Fibroblast of villous mesenchyme (primary cell): ENCODE measurements at places on chromosomes 5 and 9.

GRCh38 chr5:122101636-122102285 is 23.7 kb upstream of the LOX start:
- DNase-seq, result peak; percentile 74

DNA sequence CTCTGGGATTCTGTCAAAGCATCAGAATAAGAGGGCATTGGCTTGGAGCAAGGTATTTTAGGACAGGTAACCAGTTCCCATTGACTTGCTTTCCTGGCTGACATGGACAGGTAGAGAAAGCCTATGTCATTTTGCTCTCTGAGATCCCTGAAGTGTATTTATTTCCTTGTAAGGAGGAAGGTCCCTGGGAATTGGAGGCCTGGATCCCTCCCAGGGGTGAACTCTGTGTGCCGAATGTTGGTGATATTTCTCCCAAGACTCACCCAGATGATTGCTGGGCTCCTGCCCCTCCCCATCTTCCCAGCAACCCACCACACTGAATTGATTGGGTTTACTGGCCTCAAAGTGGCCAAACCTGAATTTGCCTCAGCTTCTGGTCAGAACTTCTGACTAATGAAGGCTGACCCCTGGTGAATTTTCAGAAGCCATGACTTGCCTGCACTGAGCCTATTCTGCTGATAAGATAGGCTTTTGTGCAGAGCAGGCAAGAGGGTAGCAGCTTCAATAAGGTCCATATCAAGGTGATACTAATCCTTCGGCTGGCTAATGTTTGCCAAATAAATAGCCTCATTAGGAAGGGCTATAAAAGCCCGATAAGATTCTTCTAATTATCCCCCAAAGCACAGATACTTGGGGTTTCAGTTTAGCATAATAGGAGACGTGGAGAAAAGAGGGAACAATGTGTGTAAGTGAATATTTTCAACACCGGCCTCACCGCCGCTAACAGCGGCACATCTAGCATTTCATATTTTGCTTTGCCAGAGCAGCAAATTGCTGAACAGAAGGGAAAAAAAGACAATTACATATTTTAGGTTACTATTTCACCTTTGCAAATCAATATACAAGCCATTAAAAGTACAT is 152.9 kb upstream of the PITX1 start:
- DNase-seq, result peak; percentile 57

GRCh38 chr5:9474219-9475002 is 71.5 kb downstream of the SEMA5A start:
- DNase-seq, result peak; percentile 33

DNA sequence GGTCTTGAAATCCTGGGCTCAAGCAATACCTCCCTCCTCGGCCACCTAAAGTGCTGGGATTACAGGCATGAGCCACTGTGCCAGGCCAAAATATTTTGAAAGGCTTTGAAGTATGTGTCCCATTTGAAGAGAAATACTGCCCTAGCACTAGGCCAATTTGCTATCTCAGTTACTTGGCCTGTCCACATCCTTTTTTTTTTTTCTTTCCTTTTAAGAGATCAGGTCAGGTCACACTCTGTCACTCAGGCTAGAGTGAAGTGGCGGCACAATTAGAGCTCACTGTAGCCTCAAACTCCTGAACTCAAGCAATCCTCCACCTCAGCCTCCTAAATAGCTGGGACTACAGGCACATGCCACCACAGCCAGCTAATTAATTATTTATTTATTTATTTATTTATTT is 84.2 kb downstream of the NR6A1 start:
- no peak for DNase-seq

DNA sequence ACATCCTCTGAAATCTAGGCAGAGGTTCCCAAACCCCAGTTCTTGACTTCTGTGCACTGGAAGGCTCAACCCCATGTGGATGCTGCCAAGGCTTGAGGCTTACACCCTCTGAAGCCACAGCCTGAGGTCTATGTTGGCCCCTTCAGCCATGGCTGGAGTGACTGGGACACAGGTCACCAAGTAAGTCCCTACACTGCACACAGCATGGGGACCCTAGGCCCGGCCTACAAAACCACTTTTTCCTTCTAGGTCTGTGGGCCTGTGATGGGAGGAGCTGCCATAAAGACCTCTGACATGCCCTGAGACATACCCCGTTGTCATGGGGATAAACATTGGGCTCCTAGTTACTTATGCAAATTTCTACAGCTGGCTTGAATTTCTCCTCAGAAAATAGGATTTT is 418.8 kb upstream of the CCNH start:
- no peak for DNase-seq

DNA sequence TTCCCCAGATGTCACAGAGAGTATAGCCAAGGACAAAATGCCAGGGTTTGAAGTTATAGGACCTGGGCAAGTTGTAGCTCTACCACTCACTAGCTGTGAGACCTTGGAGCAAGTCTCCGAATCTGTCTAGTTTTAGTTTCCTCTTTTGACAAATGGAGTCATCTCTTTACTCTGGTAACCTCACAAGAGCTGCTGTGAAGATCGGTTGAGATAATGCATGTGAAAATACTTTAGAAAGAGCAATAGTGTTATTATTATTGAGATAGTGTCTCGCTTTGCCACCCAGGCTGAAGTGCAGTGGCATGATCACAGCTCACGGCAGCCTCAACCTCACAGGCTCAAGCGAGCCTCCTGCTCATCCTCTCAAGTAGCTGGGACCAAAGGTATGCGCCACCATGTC is 117.9 kb upstream of the NR5A1 start:
- DNase-seq, result no peak

GRCh38 chr5:40572937-40573336 is 106.8 kb upstream of the PTGER4 start:
- DNase-seq, result peak; percentile 64

- no peak for DNase-seq
Measured at GRCh38 chr9:96719521-96719920, 58.4 kb downstream of the ZNF510 start.

GRCh38 chr5:74148321-74148720 is 492.2 kb downstream of the ENC1 start:
- DNase-seq, result no peak

DNA sequence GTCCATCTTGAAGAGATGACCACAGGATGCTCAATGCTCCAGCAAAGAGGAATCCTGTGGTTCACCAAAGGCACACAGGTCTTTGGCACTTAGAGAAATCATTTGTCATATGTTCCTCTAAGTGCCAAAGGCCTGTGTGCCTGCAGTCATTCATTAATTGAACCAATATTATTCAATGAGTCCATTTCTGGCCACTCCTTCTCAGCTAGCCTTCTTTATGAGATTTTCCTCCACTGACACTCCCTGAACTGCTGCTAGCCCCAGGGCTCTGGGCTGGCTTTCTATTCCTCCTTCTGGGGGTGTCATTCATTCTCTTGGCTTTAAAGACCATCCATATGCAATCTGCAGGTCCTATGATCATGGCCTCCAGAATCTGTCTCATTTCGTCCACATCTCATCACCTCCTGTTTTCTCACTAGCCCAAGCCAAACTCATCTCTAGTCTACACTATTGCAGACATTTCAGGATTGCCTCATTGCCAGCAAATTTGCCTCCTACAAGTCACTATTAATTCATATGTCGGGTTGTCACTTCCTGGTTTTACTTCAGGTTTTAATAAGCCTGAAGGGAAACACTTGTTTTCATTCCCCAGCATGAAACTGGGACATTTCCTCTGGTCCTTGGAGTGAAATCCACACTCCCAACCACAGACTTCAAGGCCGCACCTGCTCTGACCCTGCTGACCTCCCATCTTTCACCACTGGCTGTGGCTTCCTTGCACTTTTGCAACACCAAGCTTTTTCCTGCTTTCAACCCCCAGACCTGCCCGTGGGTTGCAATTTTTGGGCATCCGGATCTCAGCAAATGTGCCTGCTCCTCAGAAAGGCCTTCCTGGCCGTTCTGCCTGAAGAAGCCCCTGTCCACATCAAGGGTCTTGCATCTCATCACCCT is 35.1 kb downstream of the KCNIP1 start:
- DNase-seq, result no peak
